GM06990 (cell line): ENCODE measurements at places on chromosomes 3 and 15.

DNA sequence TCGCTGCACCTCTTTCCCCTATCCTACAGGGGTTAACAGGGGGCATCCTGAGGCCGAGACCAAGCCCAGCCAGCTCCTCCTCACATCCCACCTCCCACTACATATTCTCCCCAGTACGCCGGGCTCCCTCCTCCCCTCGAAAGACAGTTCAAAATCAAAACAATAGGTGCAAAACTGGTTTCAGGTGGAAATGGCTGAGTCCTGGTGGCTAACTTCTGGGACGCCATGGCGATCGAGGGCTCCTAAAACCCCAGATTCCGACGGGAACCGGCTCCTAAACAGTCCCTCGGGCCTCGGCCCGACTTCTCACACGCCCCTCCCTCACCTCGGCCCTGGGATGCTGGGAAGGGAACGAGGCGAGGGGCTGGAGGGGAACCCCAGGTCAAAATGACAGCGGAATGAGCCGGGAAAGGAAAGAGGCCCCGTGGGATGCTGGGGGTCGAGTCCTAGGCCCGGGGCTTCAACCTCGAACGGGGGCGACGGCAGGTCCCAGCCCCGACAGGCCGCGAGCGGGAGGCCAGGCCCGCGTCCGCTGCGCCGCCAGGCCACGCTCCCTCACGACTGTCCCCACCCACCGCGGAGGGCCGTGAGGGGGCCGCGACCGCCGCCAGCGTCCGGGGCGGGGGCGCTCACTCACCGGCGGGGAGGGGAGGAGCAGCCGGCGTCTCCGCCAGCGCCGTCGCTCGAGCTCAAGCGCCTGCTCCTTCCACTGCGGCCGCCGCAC, 492 bp downstream of the TMCC1 start:
- peak; percentile 86 for DNase-seq

DNA sequence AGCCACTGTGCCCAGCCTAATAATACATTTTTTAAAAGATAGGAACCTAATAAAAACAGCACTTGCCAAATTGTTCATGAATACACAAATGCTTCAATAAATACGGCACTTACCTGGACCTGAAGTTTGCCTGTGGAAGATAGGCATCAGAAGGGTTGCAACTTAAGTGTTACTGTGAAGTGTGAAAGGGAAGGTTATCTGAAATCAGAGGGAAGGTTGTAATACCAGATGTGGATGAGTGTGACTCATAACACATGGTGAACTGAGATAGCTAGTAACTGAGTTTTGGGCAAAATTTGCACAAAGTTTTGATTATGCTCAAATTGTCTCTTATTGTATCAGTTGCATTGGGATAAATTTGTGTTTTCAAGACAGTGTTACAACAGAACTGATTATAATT, 68.0 kb downstream of the ATP11B start:
- no peak for DNase-seq

GRCh38 chr15:35078221-35078915, 6.7 kb downstream of the NANOGP8 start:
- no peak for DNase-seq

DNA sequence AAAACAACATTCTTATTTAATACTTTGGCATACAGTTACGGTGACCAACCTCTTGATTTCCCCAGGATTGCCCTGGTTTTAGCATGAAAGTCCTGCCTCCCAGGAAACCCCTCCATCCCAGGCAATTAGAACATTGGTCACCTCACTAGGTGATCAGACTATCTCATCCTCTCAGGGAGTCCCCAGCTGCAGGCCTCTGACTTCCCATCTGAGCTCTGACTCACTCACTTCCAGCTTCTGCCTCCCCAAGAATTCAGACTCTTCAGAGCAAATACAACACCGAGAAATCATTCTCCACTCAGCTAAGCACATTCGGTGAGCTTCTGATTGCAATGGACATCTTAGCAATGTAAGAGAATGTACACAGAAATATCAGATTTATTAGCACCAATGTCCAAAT, 92.4 kb upstream of the HES1 start:
- no peak for DNase-seq

- no peak for DNase-seq
Measured at GRCh38 chr3:33211444-33211843, 7.2 kb downstream of the SUSD5 start.

GRCh38 chr15:48565560-48566482, 79.7 kb downstream of the FBN1 start:
- DNase-seq, result no peak

GRCh38 chr3:143928056-143928455, 43.6 kb upstream of the DIPK2A start:
- no peak for DNase-seq

DNA sequence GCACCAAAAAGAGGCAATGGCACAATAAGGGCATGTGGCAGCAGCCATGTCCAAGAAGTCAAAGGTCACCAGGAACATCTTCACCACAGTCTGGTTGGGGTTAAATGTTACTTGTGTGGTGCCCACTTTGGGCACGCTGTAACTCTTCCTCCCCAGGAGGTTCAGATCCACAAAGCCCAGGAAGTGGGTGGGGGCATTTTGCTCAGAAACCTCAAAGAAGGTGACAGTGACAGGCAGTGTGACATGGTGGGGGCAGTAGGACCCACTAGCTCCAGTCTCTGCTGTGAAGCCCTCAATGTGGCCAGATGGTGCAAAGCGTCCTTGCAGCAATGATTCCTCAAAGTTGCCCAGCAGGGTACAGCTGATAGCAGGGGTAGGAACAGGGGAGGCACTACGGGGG, 5.8 kb downstream of the ZNF80 start:
- no peak for DNase-seq

DNA sequence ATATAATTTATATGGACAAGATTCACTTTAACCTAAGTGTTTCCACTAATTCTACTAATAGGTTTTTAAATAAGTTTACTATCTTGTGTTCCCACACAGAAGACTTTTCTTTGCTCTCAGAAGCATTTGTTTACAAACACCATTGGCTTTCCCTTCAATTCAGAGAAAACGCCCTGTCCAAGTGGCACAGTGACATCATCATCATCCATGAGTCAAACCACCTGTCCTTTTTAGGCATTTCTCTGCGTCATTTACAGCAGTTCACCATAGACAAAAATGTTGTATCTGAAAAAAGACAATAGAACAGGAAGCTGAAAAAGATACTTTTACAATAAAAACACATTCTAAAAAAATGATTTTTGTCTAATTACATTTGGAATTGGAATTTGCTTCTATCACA, 9.3 kb upstream of the BCL2L10 start:
- no peak for DNase-seq

DNA sequence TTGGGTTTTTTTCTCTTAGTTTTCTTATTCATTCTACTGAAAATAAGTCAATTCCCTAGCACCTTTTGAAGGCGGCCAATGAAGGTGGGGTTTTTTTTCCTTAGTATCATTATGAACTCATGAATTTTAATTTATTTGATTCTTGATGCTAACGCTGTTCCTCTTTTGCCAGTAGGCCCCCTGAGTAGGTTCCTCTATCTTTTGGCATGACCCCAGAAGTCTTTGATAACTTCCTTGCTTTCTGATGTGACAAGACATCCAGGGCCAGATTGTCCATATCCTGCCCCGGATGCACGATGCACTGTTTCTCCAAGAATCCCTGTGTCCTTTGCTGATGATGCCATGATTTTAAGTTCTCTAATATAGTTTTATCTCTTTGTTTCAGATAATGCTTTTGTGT, 20.6 kb downstream of the LRRK1 start:
- DNase-seq, result no peak

GRCh38 chr3:115388811-115389210, 234.5 kb upstream of the GAP43 start:
- no peak for DNase-seq

GRCh38 chr15:32818758-32819447, 101.1 kb downstream of the GREM1 start:
- no peak for DNase-seq

DNA sequence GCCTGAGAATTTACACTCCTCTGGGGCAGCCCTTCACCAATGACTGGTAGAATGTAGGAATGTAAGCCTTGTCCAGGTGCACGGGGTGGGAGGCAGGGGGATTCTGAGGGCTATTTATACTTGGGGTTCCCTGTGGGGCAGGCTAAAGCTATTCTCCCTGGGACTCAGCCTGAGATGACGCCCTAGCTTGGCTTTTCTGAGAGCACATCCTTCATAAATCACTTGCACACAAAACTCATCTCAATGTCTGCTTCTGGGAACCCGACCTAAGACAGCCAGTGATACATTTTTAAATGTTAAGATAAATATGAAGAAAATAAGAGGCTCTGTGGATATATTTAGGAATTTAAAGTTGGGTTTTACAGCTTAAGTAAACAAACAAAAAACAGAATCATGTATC, 16.6 kb downstream of the TMEM158 start:
- no peak for DNase-seq

DNA sequence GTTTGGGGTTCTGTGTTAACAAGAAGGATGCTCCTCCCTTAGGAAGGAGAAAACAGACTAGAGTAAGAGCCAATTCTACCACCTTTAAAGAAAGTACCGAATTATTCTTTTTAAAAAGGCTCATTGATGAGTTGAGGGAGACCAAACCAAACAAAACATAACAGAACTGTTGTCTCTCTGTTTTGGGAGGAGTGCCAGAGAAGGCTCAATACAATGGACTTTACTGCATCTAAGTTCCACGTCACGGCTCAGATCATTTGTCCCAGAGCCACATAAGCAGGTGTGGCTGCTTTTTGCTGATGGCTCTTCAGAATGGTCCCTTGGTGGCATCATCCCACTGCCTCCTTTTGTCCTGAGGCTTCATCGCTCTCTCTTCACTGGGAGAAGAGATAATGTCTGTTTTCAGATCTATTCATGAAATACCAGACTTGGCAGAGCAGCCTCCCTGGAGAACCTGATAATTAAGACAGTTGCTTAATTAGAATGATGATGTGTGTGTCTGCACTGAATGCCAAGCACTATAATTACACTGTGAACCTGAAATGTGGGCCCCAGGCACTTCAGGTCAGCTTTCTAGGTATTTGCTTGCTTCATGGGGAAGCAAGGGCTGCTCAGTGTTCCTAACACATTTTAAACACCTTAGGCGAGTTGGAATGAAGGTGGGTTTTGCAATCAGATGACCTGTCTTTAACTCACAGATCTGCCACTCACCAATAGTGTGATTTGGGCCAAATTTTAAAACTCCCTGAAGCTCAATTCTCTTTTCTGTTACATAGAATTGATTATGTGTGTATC, 335.2 kb upstream of the MCTP2 start:
- no peak for DNase-seq

DNA sequence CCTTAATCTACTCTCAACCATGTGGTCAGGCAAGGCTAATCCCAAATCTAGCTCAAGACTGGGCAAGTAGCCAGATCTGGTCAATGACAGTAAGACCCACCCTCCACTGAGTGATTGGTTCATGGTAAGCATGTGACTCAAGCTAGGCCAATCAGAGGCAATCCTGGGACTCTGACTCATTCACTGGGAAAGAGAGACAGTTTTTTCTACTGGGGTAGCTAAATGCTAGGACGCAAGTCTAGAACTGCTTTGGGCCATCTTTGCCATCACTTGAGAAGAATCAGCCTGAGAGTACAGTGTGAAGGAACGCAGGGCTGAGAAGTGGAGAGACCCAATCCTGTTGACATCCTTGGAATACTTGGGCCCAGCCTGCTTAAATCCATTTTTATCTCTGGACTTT, 9.4 kb upstream of the RAD18 start:
- no peak for DNase-seq

DNA sequence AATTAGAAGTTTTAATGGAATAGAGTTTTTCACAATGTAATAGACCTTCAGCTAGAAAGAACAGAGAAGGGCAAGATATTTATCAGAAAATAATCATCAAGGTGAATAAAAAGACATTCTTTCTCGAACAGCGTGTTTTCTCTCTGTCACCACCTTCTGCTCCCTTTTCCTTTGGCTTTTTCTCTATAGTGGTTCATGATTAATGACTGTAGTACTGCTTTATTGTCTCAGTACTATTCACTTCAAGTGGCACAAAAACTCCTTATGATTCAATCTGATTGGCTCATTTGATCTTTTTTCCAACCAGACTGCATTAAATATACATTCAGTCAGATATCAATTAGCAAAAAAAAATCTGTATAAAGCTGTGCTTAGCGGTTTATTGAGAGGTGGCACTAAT, 516.0 kb downstream of the OTOL1 start:
- no peak for DNase-seq

GRCh38 chr15:66649235-66649984, 52.6 kb upstream of the SMAD6 start:
- DNase-seq, result no peak

- DNase-seq, result no peak
Measured at GRCh38 chr3:126052196-126053058, 31.5 kb downstream of the SLC41A3 start.

DNA sequence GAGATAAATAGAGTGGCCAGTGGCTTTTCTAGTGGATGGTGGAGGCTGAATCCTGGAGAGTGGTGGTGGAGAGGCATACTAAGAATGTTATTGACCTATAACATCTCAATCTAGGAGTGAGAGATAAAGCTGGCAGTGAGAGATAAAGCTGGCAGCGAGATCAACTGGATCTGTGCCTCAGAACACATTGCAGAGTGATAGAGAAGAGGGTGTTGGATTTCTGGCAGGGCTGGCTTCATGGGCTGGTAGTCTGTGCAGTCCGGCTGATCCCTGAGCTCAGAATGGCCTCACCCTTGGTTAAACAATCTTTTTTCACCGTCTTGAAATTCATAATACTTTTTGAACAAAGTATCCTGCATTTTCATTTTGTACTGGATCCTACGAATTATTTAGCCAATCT, 221.2 kb downstream of the NLGN1 start:
- no peak for DNase-seq

- no peak for DNase-seq
Measured at GRCh38 chr15:41879321-41879845, 14.5 kb downstream of the SPTBN5 start.

- no peak for DNase-seq
Measured at GRCh38 chr15:30794388-30794787, 109.3 kb upstream of the FAN1 start.

DNA sequence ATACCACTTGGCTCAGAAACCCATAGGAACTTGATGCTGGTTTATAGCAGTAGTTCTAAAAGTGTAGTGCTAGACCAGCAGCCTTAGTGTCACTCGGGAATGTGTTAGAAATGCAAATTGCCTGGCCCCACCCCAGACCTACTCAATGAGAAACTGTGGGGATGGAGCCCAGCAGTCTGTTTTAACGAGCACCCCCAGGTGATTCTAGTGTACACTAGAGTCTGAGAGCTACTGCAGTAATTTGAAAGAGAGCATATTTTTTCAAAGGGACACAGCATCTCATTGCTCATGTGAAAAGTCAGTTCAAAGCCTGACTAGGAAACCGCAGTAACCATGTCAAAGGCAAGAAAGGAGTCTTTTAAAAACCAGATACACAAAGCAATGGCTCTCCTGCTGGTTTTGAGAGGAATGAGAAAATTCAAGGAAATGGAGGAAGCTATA, 313.4 kb downstream of the SQOR start:
- no peak for DNase-seq

GRCh38 chr3:100650651-100651619, 41.5 kb downstream of the ADGRG7 start:
- DNase-seq, result peak; percentile 60

DNA sequence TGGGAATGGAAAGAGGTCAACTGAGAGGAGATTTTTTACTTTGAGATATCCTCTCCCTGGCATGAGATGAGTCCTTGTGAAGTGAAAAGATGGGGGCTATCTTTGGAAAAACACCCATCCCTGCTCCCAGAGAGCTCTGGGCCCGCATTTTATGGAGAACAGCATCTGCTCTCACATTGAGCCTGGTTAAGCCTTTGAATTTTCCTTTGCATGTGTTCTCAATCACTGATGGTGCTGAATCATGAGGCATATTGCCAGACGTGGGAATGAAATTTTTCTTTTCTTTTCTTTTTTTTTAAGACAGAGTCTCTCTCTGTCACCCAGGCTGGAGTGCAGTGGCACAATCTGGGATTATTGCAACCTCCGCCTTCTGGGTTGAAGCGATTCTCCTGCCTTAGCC, 24.4 kb downstream of the TMEM45A start:
- no peak for DNase-seq
